CD4-positive, alpha-beta T cell treated with Interleukin-17A for 4 hours (primary cell): ENCODE measurements at places on chromosomes 13 and 19.

DNA sequence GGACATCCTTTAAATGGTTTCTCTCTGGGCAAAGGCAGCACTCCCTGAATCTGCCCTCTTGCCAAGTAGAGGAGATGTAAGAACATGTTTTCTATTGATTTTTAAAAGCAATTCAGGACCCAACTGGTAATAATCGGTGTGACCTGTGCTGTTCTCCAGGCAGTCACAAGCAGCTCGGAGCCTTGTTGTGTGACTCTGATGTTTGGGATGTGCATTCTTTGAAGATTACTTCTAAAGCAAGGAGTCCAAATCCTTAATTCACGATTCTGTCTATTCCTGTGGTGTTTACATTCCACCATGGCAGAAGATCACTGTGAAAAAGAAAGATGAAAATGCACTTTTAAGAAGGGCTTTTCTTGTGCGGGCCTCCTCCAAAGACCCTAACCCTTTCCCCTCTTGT, 122.3 kb upstream of the ZNF536 start:
- no peak for DNase-seq

- DNase-seq = no peak
These were observed 46.4 kb upstream of the ZNF254 start for GRCh38 chr19:24040621-24041020.

DNA sequence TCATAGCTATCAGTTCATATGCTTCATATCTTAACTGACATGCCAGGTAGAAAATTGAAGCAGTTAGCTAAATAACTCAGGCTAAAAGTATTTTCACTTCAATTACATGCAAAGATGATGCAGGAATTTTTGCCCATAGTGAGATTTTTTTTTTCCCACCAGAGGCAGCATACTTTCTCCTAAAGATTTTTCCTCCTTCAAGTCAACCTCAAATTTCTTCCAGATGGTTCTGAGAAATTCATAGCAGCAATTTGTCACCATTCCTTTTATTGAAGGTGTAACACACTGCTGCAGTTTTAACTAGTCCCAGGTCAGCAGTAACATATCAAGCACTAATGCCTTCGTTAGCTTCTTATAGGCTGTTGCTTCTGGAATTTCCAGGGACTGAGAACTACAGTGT, 141.9 kb downstream of the SUCLA2 start:
- no peak for DNase-seq

DNA sequence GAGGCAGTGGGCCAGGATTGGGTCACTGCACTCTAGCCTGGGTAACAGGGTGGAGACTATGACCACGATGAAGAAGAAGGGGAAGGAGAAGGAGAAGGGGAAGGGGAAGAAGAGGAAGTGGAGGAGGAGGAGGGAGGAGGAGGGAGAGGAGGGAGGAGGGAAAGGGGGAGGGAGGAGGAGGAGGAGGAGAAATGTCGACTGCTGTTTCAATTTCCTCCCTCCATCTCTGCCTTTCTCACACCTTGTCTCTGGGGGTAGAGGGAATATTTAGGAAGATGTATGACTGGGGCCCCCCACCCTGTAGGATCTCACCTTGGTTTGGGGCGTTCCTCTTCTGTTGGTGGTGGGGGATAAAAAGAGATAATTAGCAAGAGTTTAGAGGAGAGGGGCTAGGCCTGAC, 3.8 kb downstream of the TNNT1 start:
- DNase-seq = no peak

DNA sequence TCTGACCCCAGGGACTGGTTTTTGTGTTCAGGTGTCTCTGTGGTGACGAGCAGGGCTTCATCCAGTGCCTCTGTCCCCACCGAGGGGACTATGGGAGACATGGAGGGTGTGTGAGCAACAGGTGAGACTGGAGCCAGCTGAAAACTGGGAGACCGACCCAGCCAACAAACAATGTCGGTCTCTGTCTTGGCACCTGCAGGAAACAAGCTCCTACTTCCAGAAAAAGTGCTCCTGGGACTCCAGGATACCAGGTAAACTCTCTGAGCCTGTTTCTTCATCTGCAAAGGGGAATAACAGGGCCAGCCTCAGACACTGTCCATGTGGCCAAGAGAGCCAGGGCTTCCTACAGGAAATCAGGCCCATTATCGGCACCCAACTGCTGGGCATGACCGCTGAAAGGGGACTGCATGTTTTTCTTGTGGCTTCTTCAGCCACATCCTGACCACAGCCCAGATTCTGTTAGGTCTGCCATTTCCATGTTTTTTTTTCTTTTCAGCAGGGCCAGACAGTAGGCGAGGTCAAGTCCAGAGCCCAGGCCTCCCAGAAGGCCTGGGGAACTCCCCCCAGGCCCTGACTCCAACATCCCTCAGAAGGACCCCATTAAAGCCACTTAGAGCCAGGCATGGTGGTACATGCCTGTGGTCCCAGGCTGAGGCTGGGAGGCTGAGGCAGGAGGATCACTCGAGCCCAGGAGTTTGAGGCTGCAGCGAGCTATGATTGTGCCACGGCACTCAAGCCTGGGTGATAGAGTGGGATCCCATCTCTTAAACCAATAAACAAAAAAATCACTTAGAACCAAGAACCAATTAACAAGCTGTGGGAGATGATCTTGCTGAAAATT, 836 bp upstream of the BST2 start:
- no peak for DNase-seq

- no peak for DNase-seq
These were observed 222.5 kb upstream of the SPRY2 start for GRCh38 chr13:80563439-80563838.

GRCh38 chr19:13718733-13719132, 45.6 kb upstream of the MRI1 start:
- DNase-seq = no peak

DNA sequence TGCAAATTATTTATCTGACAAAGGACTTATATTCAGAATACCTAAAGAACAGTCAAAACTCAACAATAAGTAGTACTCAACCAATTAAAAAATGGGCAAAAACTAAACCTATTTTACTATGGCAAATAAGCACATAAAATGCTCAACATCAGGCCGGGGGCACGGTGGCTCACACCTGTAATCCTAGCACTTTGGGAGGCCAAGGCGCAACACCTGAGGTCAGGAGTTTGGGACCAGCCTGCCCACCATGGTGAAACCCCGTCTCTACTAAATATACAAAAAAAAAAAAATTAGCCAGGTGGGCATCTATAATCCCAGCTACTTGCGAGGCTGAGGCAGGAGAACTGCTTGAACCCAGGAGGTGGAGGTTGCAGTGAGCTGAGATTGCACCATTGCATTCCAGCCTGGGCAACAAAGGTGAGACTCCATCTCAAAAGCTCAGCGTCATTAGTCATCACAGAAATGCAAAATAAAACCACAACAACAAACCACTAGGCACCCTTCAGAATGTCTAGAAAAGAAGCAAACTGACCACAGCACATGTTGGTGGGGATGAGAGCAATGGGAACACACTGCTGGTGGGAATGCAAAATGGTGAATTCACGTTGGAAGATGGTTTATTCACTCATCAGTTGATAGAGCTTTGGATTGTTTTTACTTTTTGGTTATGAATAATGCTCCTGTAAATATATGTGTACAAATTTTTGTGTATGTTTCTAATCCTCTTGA, 180.6 kb upstream of the SOX1 start:
- no peak for DNase-seq
